Stimulated activated CD4-positive, alpha-beta T cell treated with anti-CD3 and anti-CD28 coated beads, Interleukin-1b, Interleukin-23, amount 100 ng/mL, for 48 hours (primary cell): ENCODE measurements at places on chromosomes 16 and 17.
A peak's percentile ranks its signal among the peaks of the same experiment; 100 is the strongest.

GRCh38 chr17:67800495-67800928 is 24.8 kb upstream of the BPTF start:
- DNase-seq = peak; percentile 56

GRCh38 chr17:34675605-34676004 is 96.2 kb downstream of the TMEM132E start:
- no peak for DNase-seq

GRCh38 chr16:77669057-77669456 is 53.3 kb upstream of the NUDT7 start:
- DNase-seq = no peak

DNA sequence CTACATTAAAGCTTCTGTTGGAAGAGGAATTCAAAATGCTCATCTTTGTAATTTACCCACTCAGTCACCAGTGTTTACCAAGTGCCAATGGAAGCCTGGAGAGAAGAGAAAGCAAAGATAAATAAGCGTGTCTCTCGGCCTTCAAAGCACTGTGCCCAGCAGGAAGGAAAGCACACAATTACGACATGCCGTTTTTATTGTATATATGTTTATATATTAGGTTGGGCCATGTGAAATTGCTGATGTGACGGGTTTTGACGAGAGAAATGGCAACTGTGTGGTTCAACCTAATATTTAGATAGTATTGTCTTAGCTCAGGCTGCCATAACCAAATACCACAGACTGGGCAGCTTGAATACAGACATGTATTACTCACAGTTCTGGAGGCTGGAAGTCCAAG is 79.3 kb upstream of the HSBP1 start:
- no peak for DNase-seq

- no peak for DNase-seq
These were observed 97.0 kb downstream of the CMC2 start for GRCh38 chr16:80909720-80910119.

GRCh38 chr17:55458978-55459377 is 37.3 kb upstream of the MMD start:
- DNase-seq = peak; percentile 69

DNA sequence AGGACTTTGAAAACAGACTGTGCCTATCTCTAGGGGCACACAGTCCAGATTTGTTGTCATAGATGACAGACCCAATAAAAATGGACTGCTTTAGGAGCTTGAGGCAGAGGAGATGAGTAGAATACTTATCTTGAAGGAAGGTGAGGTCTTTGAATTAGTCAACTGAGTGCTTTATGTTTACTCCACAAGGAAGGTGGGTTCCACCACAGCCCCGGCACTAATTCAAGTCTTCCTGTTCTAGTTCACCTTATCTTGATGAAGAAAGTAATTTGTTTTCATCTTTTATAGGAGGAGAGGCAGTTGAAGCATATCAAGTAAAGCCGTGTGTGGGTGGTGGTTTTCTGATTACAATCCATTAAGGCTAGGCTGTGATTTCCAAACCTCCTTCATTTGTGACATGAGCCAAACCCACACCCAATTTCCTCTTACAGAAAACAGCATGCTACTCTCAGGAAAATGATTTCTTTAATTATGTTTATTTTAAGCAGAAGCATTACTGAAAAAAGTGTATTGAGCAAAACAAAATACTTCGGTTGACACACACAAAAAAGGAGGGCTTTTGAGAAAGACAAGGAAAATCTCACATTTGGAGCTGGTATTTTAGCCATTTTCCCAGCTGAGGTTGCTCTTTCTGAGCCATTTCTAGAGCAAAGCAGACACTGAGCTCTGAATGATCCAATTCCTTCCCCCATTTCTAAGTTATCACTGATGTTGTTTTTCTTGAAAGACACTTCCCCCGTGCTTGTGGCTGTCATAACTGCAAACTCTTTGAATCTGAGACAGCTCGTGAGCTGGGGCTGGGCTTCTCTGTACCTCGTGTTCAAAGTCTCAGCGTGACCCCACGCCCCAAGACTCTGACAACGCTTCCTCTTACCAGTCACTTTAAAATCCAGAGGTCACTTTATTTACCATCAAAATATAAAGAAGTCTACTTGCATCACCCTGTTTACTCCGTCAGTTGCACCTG is 35.4 kb downstream of the CDRT15 start:
- peak; percentile 65 for DNase-seq

GRCh38 chr17:9498490-9498889 is 77.1 kb downstream of the STX8 start:
- no peak for DNase-seq

DNA sequence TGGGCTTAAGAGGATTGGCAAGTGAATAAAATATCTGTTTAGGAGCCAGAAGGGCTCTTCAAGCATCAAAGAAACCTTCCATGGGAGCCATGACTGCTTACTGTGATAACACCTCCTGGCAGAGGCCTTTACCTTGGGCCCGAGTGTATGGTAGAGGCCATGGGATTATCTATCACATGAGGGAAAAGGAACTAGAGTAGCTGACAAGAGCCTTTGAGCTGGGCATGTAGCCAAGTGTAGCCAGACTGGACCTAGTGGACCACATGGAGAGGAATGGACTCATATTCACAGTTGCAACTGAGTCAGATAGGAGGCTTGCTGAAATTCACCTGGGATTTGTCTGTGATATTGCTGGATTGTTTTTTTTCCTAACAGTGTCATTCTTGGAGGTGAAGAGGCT is 276.0 kb upstream of the ZFHX3 start:
- no peak for DNase-seq

DNA sequence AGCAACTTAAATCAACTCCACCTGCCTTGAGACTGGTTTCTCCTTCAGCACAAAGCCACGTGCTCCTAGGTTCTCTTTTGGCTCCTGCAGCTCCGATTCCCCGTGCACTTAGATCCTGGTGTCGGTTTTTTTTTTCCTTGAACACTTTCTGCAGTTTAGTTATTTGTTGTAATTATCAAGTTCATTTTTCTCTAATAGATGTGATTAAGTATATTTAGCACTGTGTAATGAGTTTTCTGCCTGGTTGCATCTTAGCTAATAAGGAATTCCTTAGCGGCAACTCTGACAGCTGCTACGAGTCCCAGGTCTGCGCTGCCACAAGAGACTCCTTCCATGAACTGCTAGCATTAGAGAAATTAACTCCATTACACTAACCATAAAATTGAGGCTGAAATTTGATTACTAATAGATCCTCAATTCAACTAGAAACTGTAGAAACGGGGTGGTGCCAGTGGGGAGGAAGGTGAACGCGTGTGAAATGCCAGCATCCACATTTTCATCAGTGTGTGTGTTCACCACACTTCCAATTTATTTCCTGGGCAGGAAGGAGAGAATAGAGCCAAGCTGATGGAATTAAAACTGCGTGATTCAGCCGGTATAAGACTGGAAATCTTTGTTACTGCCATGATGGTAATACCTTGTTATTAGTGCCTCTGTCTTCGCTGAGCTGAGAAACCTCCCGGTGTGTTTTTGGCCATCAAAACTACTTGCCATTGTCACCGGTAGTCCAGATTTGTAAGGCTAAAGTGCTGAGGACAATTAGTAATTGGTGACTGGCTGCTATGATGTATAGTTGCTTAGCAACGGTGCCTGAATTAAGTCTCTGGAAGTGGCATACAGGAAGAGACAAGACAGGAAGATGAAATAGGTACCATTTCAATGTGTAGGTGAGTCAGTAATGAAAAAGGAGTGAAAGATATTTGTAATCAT is 232.4 kb downstream of the IRX3 start:
- DNase-seq = no peak

DNA sequence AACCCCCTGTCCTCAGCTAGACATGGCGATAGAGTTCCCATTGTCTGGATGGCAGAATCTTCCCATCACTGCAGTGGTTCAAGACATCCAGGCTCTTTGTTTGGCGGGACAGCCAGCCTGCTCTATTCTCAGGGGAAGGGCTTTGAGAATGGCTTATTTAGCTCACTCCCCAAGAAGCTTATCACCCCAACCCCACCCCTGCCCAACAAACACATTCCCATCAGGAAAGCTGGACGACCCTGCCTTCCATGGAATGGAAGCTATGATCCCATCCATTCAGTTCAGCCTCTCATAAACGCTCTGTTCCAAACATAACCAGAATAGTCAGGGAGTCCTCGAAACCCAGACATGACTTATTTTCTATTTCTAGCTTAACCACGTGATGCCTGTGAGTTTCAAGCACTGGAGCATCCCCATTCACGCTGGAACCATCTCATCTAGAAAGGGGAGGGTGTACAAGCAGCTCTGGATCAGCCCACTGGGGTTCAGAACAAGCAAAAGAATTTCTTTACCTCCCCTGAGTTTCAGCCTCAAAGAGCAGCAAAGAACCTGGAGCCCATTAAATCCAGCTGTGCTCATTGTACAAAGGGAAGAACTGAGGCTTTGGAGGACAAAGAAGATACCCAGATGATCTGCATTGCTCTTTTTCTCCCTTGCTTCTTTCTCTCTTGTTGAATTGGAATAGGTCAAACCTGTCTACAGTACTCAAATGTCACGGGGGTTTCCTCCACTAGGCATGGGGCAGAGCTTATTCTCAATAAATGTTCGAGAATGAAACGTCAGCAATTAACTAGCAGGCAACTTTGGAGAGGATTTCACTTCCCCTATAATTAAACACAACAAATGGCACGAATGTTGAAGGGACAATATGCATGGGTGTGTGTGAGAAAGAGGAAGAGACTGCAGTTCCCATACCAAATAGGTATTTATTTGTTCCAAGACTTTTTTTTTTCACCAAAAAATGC is 93.1 kb downstream of the XYLT1 start:
- DNase-seq = no peak

- no peak for DNase-seq
These were observed 2.7 kb downstream of the ZP2 start for GRCh38 chr16:21208446-21209230.

DNA sequence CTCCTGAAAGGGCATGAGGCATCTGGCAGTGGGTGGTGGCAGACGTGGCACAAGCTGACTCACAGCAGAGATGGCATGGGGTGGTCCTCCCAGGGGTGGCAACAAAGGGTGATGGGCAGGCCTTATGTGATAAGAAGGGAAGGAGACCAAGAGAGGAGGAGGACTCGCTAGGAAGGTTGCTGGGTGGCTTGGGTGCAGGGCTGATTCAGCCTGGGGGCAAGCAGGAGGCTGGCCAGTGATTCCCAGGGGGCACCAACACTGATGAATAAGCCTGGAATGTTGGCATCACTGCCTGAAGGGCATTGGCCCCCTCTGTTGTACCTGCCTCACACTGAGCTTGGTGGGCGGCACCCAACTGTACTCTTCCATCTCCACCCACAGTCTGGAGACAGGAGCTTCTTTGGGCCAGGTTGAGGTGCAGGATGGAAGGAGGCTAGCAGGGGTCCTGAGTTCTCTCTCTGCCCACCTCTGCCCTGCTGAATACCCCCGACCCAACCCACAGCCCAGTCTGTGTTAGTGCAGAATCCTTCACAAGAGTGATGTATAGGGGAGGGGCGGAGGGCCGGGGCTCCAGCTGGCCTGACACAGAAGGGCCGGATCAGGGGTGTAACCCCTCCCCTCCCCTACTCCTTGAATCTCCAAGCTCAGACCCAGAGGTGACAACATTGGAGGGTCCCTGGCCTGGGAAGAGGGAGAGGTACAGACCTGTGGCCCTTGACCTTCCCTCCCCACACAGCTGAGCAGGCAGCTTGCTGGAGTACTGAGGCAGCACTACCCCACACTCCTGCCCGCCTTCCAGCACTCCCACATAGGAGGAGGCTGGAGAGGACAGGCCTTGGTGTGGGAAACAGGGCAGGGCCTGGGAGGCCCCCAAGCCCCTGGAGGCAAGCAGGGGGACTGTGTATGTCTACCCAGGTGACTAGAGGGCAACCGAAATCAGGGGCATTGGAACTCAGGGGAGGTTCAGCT is 2.6 kb downstream of the STAC2 start:
- no peak for DNase-seq

GRCh38 chr17:75891022-75891604 is 5.6 kb downstream of the TRIM65 start:
- no peak for DNase-seq

DNA sequence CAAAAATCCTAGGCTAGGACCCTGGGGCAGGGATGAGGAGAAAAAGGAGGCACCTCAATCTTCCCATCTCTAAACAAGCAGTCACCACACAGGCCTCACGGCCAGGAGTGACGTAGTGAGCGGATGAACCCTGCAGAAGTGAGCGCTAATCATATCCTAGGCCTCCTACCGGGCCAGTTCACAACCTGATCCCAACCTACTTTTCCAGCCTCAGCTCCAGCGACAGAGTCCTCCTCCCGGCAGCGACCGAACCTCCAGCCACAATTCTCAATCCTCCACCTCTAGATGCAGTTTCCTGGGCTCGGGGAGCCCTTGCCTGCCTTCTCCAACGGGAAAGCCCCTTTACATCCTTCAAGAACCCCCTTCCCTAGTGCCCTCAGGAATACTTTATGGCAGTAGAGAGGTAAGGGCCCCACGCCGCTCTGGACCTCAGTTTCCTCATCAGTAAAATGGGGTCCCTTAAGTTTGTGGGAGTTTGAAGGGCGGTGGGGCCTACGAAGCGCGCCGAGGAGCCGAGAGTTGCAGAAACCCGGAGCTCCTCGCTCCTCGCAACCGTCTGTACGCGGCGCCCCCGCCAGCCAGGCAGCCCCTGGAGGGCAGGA is 1.4 kb downstream of the ZNF668 start:
- DNase-seq = peak; percentile 37

DNA sequence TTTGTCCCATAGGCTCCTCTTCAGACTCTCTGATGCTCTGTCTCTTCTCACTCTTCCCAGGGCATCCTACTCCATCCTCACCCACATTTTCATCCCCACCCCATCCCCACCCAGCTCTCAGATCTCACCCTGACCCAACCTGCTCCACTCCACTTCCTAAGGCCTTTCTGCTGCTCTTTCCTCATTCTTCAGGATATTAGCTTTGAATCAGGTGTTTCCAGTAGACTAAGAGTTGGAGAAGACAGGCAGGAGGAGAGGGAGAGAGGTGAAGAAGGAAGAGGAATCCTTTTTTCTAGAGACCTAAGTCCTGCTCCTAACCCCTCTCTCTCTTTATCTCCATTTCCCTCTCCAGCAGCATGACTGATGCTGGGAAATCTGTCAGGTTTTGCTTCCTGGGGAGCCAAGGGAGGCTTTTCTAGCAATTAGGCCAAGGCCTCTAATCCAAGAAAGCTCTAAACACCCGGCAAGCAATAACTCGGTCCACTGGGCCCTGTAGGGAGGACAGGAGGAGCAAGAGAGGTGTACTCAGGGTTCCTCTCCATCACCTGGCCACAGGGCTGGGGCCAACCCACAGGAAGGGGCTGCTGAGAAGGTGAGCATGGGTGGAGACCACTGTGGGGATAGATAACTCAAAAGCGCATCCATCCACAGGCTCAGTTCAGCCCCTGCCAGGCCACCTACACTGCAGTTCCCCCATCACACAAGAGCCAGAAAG is 133.3 kb downstream of the TMEM132E start:
- DNase-seq = no peak

- no peak for DNase-seq
These were observed 97.9 kb downstream of the C17orf67 start for GRCh38 chr17:56735842-56736241.

GRCh38 chr16:67196881-67197280 is 2.0 kb upstream of the ELMO3 start:
- no peak for DNase-seq

- DNase-seq = no peak
These were observed 2.2 kb downstream of the HEATR9 start for GRCh38 chr17:35866341-35866950.

GRCh38 chr16:56278196-56278855 is 87.0 kb downstream of the GNAO1 start:
- DNase-seq = no peak
